Activated T-cell treated with anti-CD3 and anti-CD28 coated beads, Interleukin-2, amount 50 U/mL, for 24 hours (primary cell): ENCODE measurements at places on chromosomes 6 and 20.

DNA sequence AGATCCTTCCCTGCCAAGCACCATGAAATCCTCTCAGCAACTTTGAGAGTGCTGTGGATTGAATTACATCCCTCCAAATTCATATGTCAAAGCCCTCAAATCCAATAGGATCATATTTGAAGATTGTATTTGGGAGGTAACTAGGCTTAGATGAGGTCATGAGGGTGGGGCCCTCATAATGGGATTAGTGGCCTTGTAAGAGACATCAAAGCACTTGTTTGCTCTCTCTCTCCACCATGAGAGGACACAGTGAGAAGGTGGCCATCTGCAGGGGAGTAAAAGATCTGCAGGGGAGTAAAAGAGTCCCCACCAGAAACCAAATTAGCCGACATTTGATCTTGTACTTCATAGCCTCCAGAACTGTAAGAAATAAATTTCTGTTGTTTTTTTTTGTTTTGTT, 298.2 kb downstream of the SAMD5 start:
- H3K27ac ChIP-seq = no peak overlapping the region
- no peaks in the 10 kb centered on the region for H3K36me3 ChIP-seq
- DNase-seq = no peak
- H3K4me3 ChIP-seq = no peak overlapping the region
- no peaks in the 10 kb centered on the region for H3K27me3 ChIP-seq

DNA sequence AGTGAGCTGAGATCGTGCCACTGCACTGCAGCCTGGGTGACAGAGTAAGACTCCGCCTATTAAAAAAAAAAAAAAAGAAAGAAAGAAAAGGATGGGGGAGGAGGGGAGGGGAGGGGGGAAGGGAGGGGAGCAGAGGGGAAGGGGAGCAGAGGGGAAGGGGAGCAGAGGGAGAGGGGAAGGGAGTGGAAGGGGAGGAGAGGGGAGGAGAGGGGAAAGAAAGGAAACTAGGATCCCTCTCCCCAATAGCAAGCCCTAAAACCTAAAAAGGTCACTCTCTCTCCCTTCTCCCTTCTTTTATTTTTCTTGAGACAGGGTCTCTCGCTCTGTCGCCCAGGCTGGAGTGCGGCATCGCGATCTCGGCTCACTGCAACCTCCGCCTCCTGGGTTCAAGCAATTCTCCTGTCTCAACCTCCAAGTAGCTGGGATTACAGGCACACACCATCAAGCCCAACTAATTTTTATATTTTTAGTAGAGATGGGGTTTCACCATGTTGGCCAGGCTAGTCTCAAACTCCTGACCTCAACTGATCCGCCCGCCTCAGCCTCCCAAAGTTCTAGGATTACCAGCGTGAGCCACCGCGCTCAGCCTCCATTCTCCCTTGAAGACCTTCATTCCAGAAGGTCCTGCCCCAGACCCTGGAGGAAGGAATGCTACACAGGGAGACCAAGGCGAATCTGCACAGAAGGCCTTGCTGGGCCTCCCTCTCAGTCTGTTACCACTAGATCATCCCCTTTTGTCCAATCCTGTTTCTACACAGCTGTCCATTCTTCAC, 45.8 kb upstream of the PIM1 start:
- no peak for DNase-seq
- peaks cover 2% of the 10 kb centered on the region for H3K27me3 ChIP-seq
- no peaks in the 10 kb centered on the region for H3K36me3 ChIP-seq
- no peak overlapping the region for H3K4me3 ChIP-seq
- peaks cover 4% of the 10 kb centered on the region for H3K4me1 ChIP-seq
- H3K27ac ChIP-seq = peak overlapping the region; percentile 37

DNA sequence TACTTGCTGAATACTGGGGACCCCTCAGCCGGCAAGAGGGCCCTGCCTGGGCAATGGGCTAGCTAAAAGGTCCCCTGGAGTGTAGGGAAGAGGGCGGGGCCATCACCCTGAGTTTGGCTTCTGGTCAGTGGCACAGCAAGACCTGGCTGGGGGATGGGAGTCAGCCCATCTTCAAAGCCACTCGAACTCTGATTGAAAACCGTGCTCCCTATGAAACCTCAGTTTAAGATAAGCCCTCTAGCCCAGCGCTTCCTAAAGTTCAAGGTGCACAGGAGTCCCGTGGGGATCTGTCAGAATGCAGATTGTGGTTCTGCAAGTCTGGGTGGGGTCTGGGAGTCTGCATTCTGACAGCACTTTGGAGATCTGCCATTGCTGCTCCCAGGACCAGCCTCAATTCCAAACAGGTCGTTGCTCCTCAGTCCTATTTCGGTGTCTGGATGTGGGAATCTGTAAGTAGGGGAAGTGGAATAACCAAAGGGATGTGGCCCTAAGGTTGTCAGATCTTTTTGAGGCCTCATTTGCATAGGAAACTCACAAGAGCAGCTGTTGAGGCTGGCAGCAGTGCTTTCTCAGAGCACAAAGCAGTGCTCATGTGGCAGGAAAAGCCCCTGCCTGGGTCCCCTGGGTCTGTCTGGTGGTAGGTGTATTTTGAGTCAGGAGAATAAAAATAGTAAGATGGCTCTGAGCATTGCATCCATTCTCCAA, 85.3 kb upstream of the SCP2D1 start:
- DNase-seq = no peak
- H3K4me1 ChIP-seq = peaks cover 27% of the 10 kb centered on the region
- H3K4me3 ChIP-seq = no peak overlapping the region
- H3K27ac ChIP-seq = no peak overlapping the region
- H3K36me3 ChIP-seq = no peaks in the 10 kb centered on the region

GRCh38 chr20:1761116-1761515, 103.5 kb upstream of the SIRPG start:
- H3K4me3 ChIP-seq = no peak overlapping the region
- no peaks in the 10 kb centered on the region for H3K36me3 ChIP-seq

DNA sequence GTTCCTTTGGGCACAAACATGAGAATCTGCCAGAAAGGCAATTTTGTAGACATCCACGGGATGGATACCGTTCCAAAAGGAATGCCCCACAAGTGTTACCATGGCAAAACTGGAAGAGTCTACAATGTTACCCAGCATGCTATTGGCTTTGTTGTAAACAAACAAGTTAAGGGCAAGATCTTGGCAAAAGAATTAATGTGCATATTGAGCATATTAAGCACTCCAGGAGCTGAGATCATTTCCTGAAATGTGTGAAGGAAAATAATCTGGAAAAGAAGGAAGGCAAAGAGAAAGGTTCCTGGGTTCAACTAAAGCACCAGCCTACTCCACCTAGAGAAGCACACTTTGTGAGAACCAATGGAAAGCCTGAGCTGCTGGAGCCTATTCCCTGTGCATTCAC, 103.9 kb upstream of the ARG1 start:
- H3K36me3 ChIP-seq = no peaks in the 10 kb centered on the region
- H3K4me3 ChIP-seq = no peak overlapping the region
- H3K4me1 ChIP-seq = no peaks in the 10 kb centered on the region
- no peak for DNase-seq
- H3K27ac ChIP-seq = no peak overlapping the region

GRCh38 chr6:89134723-89135122, 11.1 kb upstream of the PM20D2 start:
- no peak overlapping the region for H3K4me3 ChIP-seq
- no peak for DNase-seq
- H3K27ac ChIP-seq = no peak overlapping the region
- no peaks in the 10 kb centered on the region for H3K36me3 ChIP-seq
- H3K4me1 ChIP-seq = no peaks in the 10 kb centered on the region

- H3K36me3 ChIP-seq = no peaks in the 10 kb centered on the region
- no peak overlapping the region for H3K27ac ChIP-seq
- no peak overlapping the region for H3K4me3 ChIP-seq
- peaks cover 6% of the 10 kb centered on the region for H3K4me1 ChIP-seq
- no peak for DNase-seq
- H3K27me3 ChIP-seq = peaks cover 7% of the 10 kb centered on the region
Observed at GRCh38 chr6:15744818-15745402, 82.1 kb upstream of the DTNBP1 start.

- no peaks in the 10 kb centered on the region for H3K36me3 ChIP-seq
- peaks cover 7% of the 10 kb centered on the region for H3K4me1 ChIP-seq
- H3K27me3 ChIP-seq = peaks cover 37% of the 10 kb centered on the region
- peak overlapping the region; percentile 51 for H3K4me3 ChIP-seq
- no peak for DNase-seq
Observed at GRCh38 chr20:13996265-13996664, 949 bp downstream of the MACROD2 start.

DNA sequence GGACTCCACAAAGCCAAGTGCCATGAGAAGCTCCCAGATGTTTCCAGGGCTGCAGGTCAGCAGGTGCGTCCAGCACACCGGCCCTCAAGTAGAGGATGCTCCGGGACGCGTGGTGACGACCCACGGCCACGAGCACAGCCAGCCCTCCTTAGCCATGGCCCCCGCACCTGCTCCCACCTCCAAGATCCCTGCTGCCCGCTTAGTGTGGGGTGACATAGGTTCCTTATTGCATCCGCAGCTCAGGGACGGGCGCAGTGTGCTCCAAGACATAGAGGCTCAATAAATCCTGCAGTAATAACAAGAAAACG, 138.1 kb upstream of the RPS6KA2 start:
- peaks cover 8% of the 10 kb centered on the region for H3K27me3 ChIP-seq
- peaks cover 7% of the 10 kb centered on the region for H3K4me1 ChIP-seq
- H3K27ac ChIP-seq = no peak overlapping the region
- peak; percentile 9 for DNase-seq
- H3K4me3 ChIP-seq = no peak overlapping the region

DNA sequence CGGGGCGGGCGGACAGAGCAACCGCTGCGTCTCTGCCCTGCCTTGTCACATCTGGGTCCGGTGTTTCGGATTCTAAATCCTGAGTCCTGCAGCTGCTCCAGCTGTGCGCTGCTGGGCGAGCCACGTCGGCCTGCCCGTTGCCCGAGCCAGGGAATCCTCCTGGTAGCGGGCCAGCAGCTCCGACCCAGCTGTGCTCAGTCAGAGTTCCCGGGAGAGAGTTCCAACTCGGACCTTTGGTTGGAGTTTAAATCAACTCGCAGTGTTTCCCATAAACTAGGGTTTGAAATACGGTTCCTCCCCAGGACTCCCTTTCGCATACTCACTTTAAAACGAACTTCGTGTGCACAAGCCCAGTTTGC, 315 bp upstream of the PDE10A start:
- H3K4me1 ChIP-seq = peaks cover 8% of the 10 kb centered on the region
- peaks cover 58% of the 10 kb centered on the region for H3K27me3 ChIP-seq
- H3K27ac ChIP-seq = peak overlapping the region; percentile 40
- H3K36me3 ChIP-seq = no peaks in the 10 kb centered on the region

DNA sequence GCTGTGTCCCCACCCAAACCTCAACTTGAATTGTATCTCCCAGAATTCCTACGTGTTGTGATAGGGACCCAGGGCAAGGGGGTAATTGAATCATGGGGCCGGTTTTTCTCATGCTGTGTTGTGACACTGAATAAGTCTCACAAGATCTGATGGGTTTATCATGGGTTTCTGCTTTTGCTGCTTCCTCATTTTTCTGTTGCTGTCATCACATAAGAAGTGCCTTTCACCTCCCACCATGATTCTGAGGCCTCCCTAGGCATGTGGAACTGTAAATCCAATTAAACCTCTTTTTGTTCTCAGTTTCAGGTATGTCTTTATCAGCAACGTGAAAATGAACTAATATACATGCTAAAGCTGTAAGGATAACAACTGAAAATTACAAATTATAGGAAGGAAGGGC, 88.3 kb downstream of the CDYL start:
- peaks cover 69% of the 10 kb centered on the region for H3K36me3 ChIP-seq
- no peak overlapping the region for H3K4me3 ChIP-seq
- peaks cover 12% of the 10 kb centered on the region for H3K4me1 ChIP-seq
- no peak for DNase-seq
- H3K27me3 ChIP-seq = no peaks in the 10 kb centered on the region

DNA sequence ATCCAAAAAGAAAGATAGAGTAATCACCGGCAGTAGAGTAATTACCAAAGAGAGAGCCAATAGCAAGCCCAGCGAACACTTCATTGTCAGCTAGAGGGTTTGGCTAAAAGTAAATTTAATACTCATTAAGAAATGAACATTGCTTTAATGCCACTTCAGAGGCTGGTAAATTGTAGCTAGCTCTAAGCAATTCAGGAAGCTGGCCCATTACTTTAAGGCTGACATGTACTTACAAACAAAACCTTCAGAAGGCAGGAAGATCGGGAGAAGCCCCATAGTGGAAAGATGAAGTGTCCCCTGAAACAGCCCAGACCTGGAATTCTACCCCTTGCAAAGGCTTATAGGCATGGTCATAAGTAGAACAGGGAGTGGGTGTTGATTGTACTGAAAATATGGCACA, 396.6 kb upstream of the ID4 start:
- no peaks in the 10 kb centered on the region for H3K27me3 ChIP-seq
- no peaks in the 10 kb centered on the region for H3K36me3 ChIP-seq
- no peak overlapping the region for H3K27ac ChIP-seq
- H3K4me1 ChIP-seq = no peaks in the 10 kb centered on the region
- no peak for DNase-seq

GRCh38 chr6:82984720-82985119, 80.9 kb downstream of the UBE3D start:
- peaks cover 6% of the 10 kb centered on the region for H3K36me3 ChIP-seq
- H3K27ac ChIP-seq = no peak overlapping the region
- no peaks in the 10 kb centered on the region for H3K27me3 ChIP-seq
- no peaks in the 10 kb centered on the region for H3K4me1 ChIP-seq
- DNase-seq = no peak

GRCh38 chr6:28775405-28776129, 148.2 kb downstream of the TRIM27 start:
- H3K4me3 ChIP-seq = no peak overlapping the region
- no peaks in the 10 kb centered on the region for H3K36me3 ChIP-seq
- peaks cover 11% of the 10 kb centered on the region for H3K4me1 ChIP-seq
- DNase-seq = no peak

DNA sequence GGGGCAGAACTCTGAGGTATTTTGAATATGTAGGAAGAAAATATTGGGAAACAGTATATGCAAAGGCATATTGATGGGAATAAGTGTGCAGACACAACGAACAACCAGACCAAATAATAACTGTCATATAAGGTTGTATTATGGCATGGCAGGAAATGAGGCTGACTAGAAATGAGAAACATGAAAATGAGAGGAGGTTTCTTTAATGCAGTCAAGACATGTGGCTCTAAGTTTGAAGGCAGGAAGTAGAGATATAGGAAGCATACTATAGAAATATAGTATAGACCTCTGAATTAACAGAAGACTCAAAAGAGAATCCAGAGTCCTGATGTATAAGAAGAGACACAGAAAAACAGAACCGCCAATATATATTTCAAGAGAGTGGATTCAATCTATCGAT, 459.7 kb upstream of the PTCHD4 start:
- no peaks in the 10 kb centered on the region for H3K27me3 ChIP-seq
- no peak overlapping the region for H3K4me3 ChIP-seq
- DNase-seq = no peak
- H3K27ac ChIP-seq = no peak overlapping the region
- H3K4me1 ChIP-seq = no peaks in the 10 kb centered on the region

DNA sequence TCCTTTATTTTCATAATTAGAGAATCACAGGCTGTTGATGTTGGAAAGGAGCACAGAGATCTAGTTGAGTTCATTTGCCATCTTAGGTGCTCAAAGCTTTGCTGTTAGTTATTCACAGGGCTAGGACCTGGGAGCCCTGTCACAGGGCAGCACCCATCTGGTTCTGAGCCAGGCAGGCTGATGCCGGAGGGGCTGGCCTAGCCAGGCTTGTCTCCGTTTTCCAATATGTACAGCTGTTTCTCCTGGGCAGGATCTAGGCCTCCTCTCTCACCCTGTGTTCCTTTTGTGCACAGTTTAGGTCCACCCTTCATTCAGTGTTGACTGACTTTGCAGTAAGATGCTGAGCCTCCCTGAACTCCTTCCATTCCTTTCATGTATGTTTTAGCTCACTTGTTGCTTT, 33.4 kb downstream of the LRRC1 start:
- H3K4me3 ChIP-seq = no peak overlapping the region
- peaks cover 2% of the 10 kb centered on the region for H3K4me1 ChIP-seq
- no peaks in the 10 kb centered on the region for H3K36me3 ChIP-seq
- no peak for DNase-seq
- H3K27ac ChIP-seq = no peak overlapping the region
